ENCODE measurements at places on chromosomes 4 and X.

DNA sequence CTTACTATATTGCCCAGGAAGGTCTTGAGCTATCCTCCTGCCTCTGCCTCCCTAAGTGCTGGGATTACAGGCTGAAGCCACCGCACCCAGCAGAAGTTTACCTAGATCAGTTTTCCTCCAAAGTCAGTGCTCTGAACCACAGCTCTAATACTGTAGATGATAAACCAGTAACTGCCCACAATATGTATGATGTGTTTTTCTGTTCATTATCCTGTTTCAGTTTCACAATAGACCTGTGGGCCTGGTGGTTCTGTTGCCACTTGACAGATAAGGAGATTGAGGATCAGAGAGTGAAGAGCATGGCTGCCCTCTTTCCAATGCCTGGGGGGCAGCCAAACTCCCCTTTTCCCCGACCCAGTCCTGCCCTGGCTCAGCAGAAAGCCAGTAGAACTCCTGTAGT, 87.0 kb downstream of the EFNB1 start:
- no peak for DNase-seq

DNA sequence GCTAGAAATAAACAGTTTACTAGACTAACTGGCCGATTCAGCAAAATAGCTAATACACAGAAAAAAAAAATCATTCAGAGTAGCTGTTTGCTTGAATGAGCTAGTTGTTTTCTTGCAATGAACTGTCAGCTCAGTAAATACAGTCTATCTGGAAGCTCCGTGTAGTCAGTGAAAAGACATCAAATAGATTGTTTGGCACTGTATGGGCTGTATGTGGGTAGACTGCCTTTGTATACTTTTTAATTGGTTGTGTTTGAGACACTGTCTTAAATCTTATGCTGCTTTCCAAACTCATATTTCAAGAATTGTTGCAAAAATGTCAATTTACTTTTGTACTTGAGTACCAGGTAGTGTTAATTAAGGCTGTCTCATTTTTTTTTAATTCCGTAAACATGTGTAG, 61.6 kb upstream of the GPR174 start:
- no peak for DNase-seq

DNA sequence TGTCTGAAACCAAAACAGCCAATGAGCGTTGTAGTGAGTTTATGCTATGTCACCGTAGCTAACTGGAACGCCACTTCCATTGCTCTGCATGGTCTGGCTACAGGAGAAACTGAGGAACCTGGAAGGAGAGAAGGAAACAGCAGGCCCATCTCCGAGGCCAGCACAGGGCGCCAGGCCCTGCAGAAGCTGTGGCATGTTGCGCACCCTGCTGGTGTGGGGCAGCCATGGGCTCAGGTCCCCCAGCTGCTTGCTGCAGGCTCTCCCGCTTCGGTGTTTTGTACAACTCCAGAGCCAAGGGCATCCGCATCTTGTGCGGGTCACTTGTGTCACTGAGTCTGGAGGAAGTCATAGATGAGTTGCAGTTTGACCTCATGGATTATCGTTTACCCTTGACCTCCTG, 89.2 kb downstream of the AFAP1 start:
- no peak for DNase-seq

GRCh38 chrX:16137416-16138107, 14.2 kb downstream of the GRPR start:
- DNase-seq = no peak

DNA sequence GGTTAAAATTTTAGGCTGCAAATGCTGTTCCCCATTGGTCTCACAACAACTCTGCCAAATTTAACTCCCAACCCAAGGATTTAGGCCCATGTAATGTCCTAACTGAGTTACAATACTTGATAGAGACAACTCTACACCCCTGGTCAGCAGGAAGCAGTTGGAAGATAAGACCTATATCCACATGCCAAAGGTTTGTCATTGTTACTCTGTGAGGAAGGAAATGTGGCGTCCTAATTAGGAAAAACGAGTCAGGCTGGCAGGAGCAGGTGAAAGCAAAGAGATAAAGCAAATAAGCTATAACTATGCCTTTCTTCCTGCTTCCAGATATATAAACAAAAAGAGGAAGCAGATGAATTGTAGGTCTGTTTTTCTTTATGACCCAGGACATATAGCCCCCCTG, 69.1 kb downstream of the SPIN4 start:
- no peak for DNase-seq

DNA sequence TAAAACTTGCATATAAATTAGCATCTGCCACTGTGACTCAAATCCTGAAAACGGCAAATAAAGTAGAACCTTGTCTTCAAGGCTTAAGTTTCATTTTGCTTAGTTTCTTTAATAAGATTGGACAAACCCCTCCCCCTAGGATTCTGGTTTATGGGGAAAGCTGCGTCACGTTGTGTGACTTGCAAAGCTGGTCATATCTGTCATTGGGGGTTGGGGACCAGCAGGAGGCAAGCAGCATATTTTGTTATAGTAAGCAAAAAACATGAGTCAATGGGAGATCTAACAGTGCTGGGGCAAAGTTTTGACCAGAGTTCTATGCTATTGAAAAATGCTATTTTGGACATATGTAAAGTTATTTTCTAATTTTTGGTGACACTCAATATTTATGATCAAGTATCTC, 407.3 kb downstream of the PCDH18 start:
- no peak for DNase-seq

DNA sequence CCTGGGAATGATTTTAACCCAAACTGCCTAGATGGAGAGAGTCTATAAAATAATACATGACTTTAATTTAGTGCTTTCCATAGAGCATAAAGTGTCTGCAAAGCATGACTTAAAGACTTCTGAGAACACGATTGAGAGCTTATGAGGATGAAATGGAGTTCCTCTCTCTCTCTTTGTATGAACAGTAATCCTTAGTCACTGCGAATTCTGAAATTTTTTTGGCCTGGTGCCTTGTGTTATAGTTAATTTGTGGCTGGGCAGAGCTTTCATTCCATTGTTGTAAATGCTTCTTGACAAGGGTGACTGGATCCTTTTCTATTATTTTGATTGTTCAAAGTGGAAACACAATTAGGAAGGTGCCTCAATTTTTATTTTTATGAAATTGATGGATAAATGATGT, 179.5 kb downstream of the CEP135 start:
- DNase-seq = no peak

DNA sequence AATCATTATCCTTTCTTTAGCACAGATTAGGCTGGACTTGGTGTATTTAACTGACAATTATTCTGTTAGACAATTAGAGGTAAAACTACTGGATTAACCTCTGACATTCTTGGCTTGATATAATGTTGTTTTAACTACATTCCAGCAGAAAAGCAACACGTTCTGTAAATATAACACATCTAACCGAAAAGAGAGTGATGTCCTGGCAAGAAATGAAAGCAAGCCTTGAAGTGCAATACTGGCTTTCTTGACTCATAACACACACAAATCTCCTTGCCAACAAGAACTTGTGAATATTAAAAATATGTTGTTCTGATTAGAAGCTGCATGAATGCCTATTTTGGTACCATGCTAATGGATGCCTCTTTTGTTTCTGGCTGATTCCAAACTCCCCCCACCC, 76.4 kb downstream of the EFHC2 start:
- no peak for DNase-seq

DNA sequence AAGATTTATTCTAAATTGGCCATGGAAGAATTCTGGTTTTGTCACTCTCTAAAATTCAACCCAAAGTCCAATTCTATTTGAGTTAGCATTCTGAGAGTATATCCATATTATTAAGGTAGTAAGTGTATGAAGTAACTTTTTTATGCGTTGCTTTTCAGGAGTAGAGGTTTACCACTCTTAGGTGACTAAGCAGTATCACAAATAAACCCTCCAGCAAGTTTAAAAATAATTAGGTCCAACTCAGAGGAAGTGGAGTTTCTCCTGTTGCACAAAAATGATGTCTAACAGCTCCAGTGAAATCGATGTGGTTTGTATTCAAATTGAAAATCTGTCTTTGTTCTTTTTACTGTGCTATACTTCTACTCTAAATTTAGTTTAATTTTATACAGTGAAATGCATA, 6.6 kb downstream of the SCML1 start:
- DNase-seq = no peak

DNA sequence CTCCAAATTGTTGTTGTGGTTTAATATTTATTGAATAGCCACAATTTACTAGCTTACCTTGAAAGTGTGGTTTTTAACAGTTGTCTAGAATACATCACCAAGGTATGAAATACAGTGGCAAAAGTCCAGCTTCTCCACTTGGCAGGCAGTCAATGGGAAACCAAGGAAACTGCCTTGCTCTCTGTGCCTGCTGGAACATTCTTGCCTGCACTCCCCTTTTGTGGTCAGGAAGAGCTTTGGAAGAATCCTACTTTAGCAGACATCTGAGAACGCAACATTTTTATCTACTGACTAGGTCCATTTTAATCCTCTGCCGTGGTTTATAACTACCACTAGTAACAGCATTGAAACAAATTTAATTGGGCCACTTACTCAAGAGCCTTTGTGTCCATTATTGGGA, 64.5 kb downstream of the TENM3 start:
- no peak for DNase-seq

- no peak for DNase-seq
Measured at GRCh38 chrX:116276261-116276660, 105.7 kb downstream of the AGTR2 start.

DNA sequence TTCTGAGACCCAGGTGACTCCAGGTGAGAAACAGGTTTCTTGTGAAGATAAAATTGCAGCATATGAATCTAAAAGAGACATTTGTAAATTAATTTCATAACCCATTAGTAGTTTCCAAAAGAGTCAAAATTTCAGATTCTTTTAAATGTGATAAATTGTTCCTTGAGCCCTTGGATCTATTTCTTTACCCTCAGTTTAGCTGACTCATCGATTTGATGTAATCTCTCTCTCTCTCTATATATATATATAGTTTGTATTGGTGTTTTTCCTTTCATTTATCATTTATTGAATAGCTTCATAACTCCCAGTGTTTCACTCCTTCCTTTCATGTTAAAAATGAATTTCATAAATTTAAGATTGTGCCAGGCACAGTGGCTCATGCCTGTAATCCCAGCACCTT, 96.9 kb downstream of the RAPGEF2 start:
- DNase-seq = no peak

DNA sequence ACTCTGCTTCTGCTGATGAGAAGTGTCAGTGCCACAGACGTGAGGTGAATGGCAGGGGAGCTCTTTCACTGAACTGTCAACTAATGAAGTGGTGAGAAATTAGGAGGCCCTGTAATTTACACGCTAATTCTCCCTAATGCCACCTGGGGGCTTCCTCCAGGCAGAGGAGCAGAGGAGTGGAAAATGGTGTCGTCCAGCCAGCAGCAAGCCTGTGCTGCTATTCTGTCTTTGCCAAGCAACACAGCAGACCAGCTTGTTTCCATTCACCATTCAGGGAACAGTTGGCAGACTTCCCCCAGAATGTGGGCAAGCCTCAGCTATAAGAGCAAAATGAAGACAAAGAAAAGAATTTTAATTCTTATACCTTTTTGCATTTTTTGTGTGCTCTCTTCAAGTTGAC, 245.2 kb upstream of the TET2 start:
- no peak for DNase-seq

DNA sequence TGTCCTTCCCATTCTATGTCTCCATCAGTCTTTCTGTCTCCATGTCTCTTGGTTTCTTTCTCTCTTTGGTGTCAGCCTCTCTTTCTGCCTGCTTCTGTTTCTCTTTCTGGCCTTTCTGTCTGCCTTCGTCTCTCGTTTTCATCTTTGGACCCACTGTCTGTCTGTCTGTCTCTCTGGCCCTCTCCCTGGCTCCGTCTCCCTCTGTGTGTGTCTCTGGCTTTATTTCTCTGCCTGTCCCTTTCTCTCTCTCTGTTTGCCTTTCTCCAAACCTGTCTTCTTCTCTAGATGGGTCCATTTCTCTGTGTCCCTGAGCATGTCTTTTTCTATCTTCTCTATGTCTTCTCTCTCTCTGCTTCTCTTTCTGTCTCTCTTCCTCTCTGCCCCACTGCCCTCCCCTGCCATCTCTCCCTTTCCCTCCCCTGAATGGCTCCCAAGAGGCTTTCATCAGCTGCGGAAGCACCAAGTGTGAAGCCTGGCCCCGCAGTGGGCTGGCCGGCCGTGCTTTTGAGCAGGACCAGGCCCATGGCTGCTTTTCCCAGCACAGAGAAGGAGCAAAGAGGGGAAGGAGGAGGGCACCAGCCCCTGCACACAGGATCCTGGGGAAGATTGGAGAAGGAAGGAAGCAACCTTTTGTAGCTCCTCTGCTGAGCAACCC, 57.4 kb downstream of the PJA1 start:
- no peak for DNase-seq
